Foreskin keratinocyte (primary cell): ENCODE measurements at places on chromosomes 16 and 17. TPM values are rescaled to one million over a fixed set of nuclear protein-coding genes. Genes with fewer than 3 reads are reported as not detected.

The CPNE7 gene
- 5.5 and 8.4 TPM in 2 replicates for total RNA-seq

GRCh38 chr16:56609463-56609921, 1.1 kb downstream of the MT2A start:
- DNase-seq = peak; percentile 83

The APOH gene
- total RNA-seq = not detected in 2 replicates

DNA sequence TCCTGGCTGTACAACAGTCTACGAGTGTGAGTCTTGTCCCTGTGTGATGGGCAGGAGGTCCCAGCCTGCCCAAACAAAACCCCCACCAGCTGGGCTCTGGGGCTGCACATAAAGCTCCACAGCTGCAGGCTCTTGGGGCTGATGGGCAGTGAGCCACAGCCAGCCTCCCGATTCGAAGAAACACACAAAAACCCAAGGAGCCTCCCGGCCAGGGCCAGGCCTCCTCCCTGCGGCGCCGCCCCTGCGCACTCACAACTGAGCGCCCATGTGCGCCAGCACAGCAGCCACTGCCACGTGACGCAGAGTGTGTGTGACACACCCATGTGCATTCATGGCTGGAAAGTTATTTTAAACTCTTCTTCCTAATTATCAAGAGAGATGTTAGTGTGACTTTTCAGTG, 30.6 kb upstream of the FAAP100 start:
- DNase-seq = no peak

The CLEC19A gene
- total RNA-seq = not detected in 2 replicates

GRCh38 chr16:86213437-86214205, 296.7 kb upstream of the FOXF1 start:
- DNase-seq = no peak
